ENCODE measurements at places on chromosomes 16 and 17. TPM values are rescaled to one million over a fixed set of nuclear protein-coding genes. Genes with fewer than 3 reads are reported as not detected.

Gene CNTNAP4
- 0.14 TPM for total RNA-seq

Gene KRTAP3-2
- total RNA-seq = not detected

Gene SKAP1
- total RNA-seq = 0.49 TPM

GRCh38 chr17:3972931-3973330 lies 8.7 kb upstream of the ATP2A3 start:
- DNase-seq = no peak

GRCh38 chr16:81654346-81654745 lies 124.7 kb upstream of the PLCG2 start:
- no peak for DNase-seq

DNA sequence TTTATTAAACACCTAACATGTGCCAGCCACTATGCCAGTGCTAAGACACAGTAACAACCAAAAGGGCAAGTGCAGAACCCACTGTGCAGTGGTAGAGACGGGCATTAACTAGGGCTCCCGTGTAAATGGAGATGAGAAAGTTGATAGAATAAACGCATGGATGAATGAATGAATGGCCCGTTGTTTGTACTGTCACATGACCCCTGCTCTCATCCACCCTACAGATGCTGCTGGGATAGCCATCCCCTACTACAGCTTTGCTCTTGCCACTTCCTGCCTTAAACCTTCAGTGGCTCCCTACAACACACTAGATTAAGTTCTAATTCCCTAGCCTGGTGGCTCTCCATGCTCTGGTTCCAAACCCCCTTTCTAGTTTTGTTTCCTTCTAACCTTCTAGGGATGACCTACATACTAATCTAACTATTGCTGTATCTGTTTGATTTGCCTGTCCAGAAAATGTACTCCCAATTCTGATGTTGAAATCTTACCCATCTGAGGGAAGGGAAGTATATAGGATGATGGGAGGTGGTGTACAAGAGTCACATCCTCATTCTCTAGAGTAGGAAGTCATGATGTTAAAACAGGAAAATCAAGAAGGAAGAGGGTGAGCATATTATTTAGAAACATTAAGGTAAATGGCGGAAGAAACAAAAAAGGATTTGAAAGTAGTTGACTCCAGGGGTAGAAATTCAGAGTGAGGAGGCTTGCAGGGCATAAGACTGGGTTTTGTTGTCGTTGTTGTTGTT lies 11.4 kb upstream of the TNRC6C start:
- no peak for DNase-seq

DNA sequence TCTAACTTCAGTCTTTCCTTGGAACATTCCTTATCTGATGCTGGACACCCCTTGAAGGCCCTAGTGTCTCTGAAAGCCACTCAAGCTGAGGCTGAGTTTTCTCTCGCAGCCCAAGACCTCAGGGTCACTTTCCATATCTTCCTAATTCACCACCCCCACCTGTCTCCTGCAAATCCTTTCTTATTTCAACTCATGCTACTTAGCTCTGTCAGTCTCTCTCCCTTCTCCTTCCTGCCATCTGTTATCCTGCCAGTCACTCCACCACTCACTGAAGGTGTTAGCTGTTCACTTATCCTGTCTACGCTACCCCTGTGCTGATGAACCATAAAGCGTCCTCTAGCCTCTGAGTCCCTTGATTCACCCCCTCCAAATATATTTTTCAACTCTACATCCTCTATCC lies 143.9 kb upstream of the SHISA6 start:
- DNase-seq = no peak

- no peak for DNase-seq
Observed at GRCh38 chr16:52035436-52035835, 511.5 kb downstream of the TOX3 start.

DNA sequence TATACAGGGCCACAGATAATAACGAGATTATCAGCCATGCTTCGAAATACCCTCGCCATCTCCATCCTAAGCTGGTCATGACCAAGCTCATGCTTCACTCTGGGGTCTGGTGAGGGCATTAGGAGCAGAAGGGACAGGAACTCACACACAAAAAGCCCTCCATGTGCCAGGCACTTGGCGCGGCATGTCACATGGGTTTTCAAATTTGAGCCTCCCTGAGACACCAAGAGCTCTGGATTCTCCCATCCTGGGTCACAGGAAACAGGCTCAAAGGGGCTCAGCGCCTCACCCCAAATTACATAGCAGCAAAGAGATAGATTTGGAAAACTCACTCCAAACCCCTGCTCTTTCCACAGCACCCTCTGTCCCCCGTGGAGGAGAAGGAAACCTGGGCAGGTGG lies 239.5 kb downstream of the GSG1L start:
- DNase-seq = no peak

GRCh38 chr17:34006126-34006525 lies 249.0 kb upstream of the CCL2 start:
- no peak for DNase-seq

GRCh38 chr17:68710035-68710780 lies 109.0 kb upstream of the FAM20A start:
- DNase-seq = no peak

GRCh38 chr17:67999291-67999911 lies 3.1 kb upstream of the C17orf58 start:
- DNase-seq = no peak

Gene CAMKK1
- total RNA-seq = 4.0 TPM

Gene NSRP1
- total RNA-seq = 28.2 TPM

DNA sequence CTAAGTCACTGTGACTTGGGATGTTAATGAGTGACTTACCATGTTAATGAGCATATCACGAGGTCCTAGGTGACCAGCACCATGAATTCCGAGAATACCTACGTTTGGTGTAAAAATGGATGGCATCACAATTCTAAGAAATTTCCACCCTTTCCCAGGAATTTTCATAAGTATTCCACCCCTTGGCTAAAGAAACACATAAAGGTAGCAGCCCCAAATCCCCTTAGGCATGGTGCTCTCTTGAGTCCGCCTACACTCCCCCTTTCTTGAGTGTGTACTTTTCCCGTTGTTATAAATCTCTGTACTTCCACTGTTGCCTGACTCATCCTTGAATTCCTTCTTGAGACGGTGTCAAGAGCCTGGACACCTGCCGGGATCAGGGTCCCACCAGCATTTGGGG lies 504.0 kb upstream of the RBFOX1 start:
- no peak for DNase-seq

DNA sequence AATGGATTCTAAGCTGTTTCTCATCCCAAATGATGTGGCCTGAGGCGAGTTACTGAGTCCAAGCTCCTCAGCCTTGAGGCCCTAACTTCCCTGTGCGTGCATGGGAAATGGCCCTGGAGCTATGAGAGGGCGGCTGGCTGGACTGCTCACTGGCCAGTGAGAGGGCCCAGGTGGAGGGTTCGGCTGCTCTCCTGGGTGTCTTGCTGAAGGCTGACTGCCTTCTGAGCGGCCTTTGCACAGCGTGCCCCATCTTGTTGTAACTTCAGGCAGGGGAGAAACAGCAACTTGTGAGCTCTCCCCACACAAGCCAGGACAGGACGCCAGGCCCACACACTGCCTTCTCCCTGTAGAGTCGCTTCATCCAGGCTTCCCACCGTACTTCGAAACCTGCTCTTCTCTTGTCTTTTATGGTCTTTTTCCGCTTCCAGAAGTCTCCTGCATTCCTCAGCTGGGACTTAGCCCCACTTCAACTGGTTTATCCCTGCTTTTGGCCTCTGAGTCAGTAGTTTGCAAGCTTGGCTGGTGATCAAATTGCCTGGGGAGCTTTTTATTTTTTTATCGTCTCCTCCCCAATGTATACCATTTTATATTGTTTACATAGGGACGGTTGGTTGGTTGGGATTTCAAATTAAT lies 13.3 kb downstream of the CDH3 start:
- no peak for DNase-seq

- peak; percentile 47 for DNase-seq
Observed at GRCh38 chr16:67672739-67673662, 6.4 kb downstream of the C16orf86 start.

GRCh38 chr17:14305785-14306496 lies 5.1 kb downstream of the HS3ST3B1 start:
- DNase-seq = no peak

GRCh38 chr16:70402916-70403659 lies 35.8 kb downstream of the ST3GAL2 start:
- DNase-seq = no peak

Gene MARF1
- total RNA-seq = 60.1 TPM

Gene C16orf89
- not detected for total RNA-seq

Gene CD19
- not detected for total RNA-seq
